Adrenal gland (tissue), 19 donors: ENCODE measurements at places on chromosomes 2 and 18. TPM values are rescaled to one million over a fixed set of nuclear protein-coding genes. Genes with fewer than 3 reads are reported as not detected.

The SPP2 gene
- total RNA-seq: 0.33 TPM

The STAT4 gene
- total RNA-seq: 1.1 TPM

The PLCD4 gene
- total RNA-seq: 0.78 TPM

The CPLX4 gene
- 0.11 TPM for total RNA-seq

The ASXL3 gene
- total RNA-seq: 0.38 TPM

The GPR35 gene
- 1.0 TPM for total RNA-seq

The SEPTIN10 gene
- total RNA-seq: 45.2 TPM

The MLPH gene
- total RNA-seq: 1.9 TPM

The INHA gene
- total RNA-seq: 135 TPM

The PPP1CB gene
- total RNA-seq: 272 TPM

The NLRC4 gene
- total RNA-seq: 1.0 TPM

The ITGB6 gene
- total RNA-seq: not detected

- DNase-seq: no peak
These were observed 57.7 kb downstream of the SLC25A12 start for GRCh38 chr2:171836146-171836910.

- no peak for DNase-seq
These were observed 671.9 kb downstream of the SUCLG1 start for GRCh38 chr2:83787189-83787588.

- DNase-seq: no peak
These were observed 311.0 kb downstream of the ZEB2 start for GRCh38 chr2:144208924-144209323.

DNA sequence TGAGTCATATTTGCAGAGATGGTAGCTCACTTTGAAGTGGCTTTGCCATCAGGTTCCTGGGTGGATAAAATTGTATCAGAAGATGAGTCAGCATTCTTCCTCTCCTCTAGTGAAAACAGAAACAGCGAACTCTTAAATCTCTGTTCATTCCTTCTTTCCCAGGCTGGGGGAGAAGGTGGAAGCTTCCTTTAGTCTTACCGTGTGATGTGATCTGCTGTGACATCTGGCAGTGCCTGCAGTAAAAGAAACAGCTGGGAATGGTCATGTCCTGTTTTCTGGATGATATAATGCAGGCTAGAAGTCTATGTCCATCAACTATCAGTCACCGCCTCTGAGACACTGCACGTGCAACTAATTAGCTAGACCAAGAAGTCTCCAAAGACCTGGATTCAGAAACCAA, 171.6 kb downstream of the VAPA start:
- DNase-seq: no peak

- DNase-seq: no peak
These were observed 139.4 kb upstream of the SERTAD2 start for GRCh38 chr2:64792995-64793639.

GRCh38 chr18:24535527-24536295, 75.3 kb downstream of the HRH4 start:
- DNase-seq: no peak

DNA sequence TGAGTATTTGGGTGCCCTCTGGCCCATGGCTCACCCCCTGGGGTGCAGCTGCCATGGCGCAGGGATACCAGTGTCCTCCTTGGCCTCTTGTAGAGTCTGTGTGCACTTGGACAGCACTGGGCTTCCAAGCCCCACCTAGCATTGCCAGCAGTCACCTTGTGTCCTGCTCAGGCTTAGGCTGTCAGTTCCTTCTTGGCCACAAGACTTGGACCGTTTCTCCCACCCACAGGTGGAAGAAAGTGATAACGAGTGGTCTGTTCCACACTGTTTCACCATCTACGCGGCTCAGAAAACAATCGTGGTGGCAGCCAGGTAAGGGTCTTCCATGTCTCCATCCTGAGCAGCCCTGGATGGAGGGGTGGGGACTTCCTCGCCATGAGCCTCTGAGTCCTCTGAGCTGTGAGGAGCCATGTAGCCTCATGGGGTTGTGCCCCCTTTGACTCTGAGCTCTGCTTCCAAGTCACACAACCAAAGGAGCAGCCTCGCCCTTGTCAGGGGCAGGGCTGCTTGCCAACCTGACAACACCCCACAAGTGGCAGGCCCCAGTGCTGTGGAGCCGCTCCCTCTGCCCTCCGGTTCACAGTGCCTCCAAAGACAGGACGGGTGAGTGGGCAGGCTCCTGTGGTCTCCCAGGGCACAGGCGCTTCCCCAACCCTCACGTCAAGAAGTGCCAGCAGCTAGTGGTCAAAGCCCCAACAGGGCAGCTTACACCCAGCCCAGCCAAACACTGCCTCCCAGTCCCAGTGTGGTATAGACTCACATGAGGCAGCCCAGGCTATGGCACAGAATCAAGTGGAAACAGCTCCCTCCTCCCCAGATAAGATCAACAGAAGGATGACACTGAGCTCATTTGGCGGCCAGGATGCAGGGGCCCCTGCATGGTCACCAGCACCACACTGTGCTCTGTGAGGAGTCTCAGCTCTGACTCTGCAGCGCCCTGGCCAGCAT, 18.4 kb downstream of the STK25 start:
- DNase-seq: no peak

DNA sequence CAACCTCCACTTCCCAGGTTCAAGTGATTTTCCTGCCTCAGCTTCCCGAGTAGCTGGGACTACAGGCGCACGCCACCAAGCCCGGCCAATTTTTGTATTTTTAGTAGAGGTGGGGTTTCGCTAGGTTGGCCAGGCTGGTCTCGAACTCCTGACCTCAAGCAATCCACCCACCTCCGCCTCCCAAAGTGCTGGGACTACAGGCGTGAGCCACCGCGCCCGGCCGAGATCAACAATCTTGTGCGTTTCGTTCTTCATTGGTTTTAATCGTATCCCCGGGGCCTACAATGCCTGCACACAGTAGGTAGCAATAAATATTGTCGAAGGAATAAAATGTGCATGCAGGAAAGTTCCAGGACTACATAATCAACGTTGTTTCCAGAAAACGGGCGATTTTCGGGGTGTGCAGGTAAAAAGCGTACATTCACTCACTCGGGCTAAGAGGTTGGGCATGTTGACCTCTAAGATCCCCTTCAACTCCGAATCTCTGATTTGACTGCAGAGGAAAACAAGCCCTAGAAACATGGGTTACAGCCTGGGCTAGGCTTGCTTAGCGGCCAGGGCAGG, 2.7 kb upstream of the SOS1 start:
- DNase-seq: no peak

GRCh38 chr2:227413371-227413770, 25.6 kb upstream of the SCYGR1 start:
- no peak for DNase-seq

DNA sequence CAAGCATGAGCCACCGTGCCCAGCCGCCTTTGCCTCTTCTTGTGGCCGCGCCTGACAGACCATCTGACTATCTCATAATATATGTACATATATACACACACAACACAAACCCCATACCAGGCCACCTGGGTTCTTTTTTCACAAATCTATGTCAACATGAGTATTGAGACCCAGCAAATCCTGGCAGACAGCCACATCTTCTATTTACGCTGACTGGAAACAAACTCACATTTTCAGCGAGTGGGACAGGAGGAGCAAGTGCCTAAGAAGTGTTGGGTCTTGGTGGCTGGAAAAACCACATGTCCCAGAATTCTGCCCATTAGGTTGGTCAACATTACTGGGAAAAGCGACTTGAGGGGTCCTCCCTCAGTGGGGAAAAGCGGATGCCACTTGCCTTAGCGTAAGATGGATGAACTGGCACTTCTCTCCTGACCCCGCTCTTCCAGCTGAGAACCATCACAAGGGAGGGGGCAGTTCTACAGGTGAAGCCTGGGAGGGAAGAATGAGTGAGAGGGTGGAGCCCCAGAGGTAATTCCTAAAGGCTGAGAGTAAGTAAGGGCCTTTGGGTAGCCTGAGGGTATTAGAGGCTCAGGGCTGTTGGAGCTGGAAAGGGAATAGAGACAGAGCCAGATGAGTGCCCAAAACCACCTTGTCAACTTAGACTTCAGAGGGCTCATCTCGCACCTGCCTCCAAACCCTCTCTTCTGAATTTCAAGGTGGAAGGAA, 1.9 kb downstream of the SCYGR3 start:
- DNase-seq: no peak

DNA sequence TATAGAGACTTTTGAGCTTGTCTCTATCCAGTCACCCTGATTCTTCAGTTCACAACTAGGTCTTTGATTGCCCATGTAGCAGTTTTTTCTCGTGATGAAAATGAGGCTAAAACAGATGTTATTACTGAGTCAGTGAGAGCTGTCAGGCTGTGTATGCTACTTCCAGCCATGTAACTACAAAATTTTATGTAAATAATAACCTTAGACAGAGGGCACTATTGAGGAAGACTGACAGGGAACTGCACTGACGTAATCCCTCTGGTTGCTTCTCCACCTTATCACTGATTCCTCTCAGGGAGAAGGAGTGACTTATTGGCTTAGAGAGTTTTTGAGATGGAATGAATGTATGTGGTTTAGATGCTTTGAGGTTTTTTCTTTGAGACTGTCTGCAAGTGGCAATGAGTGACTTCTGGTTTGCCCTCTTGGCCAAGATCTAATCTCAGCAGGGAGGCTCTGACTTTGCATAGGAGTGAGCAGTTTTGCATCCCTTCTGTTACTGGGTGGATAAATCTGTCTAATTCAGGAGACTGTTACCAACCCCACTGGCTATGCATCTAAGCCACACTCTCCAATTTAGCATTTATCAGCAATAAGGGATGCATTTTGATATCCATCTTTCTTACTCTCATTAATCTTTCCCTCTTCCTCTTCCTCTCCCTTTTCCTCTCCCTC, 555.2 kb upstream of the FANCL start:
- no peak for DNase-seq

GRCh38 chr2:27762951-27763906, 8.3 kb upstream of the MRPL33 start:
- DNase-seq: no peak

GRCh38 chr2:179543361-179543901, 278.8 kb upstream of the SESTD1 start:
- DNase-seq: no peak

DNA sequence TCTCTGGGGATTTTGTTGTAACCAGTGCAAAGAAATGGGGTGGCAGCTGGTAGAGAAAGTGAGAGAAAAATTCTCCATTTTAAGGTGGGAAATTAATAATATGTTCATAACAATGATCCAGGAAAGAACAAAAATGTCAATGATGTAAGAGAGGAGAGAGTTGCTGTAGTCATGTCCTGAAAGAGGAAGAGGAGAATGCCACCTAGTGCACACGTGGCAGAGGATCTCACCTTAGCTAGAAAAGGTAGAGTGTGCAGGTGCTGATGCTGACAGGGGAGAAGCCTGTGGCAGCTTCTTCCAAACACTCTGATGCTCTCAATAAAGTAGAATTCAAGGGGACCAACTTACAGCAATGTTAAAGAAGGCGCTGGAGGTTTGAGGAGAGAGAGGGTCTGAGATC, 282.9 kb upstream of the PKDCC start:
- no peak for DNase-seq

DNA sequence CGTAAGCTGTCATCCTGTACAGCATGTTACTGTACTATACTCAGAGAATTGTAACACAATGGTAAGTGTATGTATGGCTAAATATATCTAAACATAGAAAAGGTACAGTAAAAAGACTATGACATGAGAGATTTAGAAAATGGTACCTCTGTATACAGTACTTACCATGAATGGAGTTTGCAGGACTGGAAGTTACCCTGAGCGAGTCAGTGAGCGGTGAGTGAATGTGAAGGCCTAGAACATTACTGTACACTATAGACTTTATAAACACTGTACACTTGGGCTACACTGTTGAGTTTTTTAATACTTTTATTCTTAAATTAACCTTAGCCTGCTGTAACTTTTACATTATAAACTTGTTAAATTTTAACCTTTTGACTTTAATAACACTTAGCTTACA, 1.5 kb downstream of the DDX18 start:
- DNase-seq: no peak

DNA sequence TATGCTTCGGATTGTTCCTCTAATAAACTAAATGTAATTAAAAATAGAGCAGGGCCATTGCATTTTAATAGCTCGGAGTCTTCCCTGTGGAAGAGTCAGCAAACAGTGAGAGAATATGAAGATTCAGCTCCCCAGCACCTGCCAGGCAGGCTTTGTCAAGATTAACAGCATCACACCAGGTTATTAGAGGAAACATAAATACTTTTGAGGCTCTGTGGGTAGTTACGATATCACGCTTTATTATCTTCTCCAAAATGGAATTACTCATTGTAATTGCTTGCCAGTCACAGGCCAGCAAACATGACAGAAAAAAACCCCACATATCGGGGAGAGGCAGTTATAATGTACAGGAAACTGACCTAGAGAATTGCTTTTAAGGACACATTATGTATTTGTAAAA, 303.9 kb downstream of the CPS1 start:
- DNase-seq: no peak

DNA sequence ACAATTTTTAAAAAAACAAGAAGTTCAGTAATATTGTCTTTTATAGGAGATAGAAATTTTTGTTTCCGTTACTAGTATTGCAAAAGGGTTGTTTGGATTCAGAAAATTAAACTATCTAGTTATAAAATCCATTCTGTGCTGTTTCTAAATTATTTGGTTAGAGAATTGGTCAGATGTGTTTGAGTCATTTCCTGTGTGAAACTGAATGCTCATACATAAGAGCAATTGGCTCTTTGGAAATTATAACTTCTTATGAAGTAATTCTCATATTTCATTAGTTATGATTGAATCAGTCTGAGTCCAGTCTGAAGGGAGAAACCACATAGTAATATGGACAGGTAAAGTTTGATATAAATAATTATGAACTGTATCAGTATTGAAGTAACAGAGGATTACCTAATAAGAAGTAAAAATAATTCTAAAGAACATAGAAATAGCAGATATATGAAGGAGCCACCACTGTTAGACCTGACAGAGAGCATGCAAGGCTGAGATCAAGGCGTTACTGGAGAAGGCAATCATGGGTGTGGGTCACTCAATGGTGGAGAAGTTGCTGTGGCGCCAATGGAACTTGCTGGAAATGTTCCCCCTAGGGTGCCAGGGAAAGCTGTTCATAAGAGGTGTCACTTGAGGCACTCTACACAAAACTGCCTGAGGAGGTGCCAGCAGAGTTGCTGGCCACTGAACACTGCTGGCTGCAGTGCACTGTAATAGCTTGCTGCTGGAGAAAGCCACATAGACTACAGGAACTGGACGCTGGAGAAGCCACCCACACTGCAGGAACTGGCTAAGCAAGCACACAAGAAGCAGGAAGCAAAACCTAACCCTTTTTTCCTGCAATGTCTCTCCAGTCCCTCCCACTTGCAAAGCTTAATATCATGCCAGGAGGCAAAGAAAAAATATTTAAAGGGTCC, 18.0 kb upstream of the FAP start:
- no peak for DNase-seq

DNA sequence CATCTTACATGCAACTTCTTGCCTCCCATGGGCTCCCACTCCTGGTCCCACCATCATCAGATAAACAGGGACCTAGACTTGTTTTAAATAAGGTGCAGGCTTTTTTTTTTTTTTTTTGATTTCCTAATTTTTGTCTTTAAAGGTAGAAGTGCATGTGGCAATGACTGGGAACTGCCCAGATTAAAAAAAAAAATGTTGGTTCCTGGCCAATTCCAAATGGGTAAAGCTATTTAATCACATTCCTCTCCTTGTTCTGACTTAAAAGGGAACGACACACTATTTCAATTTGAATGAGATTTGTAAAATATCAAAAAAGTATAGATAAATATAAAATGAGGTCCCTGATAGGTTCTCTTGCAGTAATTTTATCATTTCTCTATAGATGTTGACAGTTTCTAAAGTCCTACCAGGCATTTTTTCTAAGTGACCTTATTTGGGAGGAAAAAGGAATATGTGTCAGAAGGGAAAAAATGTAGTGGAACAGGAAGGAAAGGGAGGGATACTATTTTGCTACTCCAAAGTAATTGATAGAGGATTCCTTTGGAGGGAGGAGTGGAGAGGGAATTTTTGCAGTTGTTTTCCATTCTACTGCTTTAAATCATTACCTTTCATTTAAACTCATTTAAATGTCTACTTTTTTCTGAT, 43.3 kb downstream of the DDX1 start:
- no peak for DNase-seq
